Cardiac septum (tissue), 1 donor: ENCODE measurements at places on chromosomes 12 and 14.

DNA sequence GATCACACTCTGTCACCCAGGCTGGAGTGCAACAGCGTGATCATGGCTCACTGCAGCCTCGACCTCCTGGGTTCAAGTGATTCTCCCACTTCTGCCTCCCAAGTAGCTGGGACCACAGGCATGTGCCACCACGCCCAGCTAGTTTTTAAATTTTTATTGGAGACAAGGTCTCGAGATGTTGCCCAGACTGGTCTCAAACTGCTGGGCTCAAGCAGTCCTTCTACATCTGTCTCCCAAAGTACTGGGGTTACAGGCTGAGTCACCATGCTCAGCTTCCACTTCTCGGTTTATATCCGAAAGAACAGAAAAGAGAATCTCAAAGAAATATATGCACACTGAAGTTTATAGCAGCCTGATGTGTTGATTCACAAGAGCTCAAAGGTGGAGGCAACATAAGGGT, 107.5 kb downstream of the SCARB1 start:
- DNase-seq: no peak

- DNase-seq: no peak
Measured at GRCh38 chr14:89226801-89227495, 190.1 kb downstream of the FOXN3 start.

DNA sequence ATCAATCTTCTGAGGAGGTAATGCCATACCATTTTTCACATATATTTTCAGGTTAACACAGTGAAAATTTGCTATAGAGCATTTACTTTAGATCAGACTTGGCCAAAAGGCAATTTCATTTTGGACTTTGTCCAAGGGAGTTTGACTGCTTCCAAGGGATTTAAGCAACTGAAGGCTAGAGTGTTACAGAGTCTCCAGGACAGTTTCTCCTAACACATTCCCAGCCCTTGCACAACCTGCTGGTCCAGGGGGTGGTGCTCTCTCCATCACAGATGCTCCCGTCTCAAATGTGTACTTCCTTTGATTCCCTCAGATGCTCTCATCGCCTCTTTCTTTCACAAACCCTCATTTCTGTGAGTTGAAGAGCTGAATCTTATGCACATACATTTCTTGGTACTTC, 143.1 kb downstream of the TPH2 start:
- no peak for DNase-seq

DNA sequence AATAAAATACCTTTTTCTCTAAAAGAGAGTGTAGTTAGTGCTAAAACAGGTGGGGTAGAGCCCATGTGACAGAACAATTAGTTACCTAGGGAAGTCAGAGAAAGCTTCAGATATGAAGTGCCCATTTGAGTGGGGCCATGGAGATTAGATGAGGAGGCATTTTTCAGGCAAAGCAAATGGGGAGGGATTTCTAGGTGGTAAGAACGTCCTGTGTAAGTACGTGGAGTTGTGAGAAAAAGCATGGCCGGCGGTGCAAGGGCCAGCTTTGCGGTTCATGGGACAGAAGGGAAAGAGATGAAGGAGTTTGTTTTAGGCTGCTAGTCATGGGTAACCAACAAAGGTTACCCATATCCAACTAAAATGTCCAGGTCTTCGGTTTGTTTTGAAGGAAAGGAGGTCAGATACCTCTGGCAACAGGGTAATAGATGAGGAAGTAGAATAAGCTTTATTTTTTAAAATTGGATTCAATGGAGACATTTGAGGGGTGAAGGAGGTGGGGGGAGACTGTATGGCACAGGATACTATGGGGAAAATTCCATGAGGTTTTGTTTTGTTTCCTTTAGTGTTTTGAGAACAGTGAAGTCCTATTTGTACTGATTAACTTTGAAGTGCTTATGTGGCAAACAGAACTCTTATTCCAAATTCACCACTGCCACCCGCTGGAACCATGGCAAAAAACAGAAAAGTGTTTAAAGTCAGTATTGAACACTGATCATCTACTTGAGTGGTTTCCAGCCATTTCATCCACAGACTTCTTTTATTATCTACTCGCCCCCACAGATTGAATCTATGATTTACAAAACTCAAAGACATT, 10.0 kb upstream of the SNRPF start:
- DNase-seq: no peak

DNA sequence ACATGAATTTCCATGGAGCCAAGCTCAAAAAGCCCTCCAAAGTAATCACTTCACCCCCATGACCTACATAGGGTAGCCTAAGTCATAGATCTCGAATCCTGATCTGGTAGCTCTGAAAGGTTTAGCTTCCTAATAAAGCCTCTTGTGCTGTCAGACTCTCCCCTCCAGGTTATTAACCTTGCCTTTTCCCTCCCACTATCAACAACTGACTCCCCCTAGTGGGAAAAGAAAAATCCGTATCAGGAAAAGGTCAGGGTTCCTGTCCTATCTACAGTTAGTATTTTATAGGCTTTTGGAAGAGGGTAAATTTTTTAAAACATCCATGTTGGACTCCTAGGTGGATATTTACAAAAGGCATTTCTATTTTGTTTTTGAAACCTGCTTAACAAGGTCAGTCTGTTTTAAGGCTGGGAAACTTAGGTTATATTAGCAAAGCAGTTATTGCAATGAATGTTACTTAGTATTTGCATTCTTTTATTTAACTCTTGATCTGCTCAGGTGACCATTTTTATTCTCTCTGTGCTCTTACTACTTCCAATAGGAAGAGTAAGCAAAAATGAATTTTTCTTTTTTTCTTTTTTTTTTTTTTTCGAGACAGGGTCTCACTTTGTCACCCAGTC, 8.0 kb downstream of the YY1 start:
- DNase-seq: no peak

- peak; percentile 71 for DNase-seq
Measured at GRCh38 chr14:100529561-100530031, 57.6 kb downstream of the BEGAIN start.

DNA sequence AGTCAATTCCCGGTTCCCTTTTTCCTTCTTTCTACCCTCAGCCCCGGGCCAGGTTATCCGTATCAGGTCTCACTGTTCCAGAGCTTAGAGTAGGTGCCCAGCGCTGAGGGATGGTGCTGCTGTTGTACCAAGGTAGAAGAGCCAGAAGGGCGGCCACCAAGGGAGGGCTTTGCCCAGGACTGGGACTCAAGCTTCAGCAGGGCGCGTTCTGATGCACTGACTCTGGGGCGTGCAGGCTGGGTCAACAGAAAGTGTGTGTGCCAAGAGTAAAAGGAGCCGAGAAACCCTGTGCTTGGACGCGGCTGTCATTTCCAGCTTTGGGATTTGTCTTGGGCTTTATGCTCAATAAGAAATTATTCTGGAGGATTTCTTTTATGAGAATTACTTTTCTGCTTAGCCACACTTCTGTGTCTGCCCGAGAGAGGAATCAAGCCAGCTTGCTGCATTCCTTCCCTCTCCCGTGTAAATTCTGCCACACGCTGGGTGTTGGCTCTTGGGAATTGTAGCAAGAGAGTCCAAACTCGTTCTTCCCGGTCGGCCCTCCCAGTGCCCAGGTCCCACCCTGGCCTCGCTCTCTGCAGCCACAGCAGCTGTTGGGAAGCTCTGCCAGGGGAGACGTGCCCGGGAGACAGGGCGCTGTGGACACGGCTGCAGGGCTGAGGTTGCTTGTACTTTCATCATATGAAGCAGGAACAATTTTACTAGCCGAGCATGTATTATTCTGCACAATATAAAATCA, 98.0 kb downstream of the FBXL14 start:
- no peak for DNase-seq

DNA sequence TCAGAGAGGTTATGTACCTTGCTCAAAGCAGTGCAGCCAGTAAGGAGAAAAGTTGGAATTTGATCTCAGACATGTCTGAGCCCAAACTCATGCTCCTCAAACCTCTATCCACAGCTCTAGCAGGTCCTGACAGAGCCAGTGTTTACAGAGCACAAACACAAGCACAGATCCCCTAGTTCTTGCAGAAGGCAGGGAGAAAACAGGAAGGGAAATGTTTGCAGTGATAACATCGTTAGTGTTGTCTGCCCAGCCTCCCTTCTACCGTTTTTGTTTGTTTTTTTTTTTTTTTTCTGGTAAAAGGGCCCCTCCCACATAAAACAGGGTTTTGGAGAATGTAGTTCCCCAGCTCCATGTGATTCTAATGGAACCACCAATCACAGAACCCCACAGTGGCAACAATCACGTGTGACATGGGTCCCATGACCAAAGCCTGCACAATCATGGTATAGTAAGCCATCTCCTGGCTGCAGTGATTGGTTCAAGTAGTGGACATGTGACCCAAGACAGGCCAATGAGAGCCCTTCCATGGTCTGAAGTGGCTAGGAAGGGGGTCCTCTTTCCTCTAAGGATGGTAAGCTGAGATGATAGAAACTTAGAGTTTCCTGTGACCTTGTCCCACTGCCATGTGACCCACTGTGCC, 513.4 kb downstream of the MED13L start:
- DNase-seq: no peak

GRCh38 chr12:94762943-94763342, 112.6 kb upstream of the TMCC3 start:
- DNase-seq: no peak

DNA sequence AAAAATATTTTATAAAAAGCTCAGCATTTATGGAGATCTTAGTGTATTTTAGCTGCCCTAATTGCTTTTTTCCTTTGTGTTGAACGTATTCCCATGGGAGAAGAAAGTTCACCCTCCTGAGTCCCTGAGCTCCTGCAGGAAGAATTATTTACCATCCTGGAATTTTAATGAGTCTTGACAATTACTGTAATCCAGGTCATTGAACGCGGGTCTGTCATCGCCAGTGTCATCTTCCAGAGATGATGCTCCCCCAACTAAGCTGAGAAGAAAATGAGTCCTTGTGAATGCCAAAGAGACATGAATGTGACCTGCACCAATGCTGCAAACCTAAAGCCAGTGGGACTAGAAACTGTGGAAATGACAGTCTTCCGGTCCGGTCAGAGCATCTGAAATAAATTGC, 129.5 kb downstream of the FBXL14 start:
- no peak for DNase-seq

DNA sequence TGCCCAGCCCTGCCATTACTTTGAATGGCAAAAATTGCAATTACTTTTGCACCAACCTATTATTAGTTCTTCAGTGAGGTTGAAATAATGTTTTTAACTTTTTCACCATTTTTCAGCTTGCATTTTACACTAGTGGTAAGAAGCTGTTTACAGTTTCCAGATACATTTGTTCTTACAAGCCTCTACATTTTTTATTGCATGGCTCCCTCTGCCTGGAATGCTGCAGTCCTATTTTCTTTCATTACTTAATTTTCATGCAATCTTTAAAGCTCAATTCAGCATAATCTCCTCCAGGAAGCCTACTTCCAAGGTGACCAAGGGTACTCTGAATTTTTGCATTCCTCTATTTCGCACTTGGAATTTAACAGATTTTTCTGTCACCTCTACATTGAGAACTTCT, 33.4 kb downstream of the CCER1 start:
- DNase-seq: no peak

DNA sequence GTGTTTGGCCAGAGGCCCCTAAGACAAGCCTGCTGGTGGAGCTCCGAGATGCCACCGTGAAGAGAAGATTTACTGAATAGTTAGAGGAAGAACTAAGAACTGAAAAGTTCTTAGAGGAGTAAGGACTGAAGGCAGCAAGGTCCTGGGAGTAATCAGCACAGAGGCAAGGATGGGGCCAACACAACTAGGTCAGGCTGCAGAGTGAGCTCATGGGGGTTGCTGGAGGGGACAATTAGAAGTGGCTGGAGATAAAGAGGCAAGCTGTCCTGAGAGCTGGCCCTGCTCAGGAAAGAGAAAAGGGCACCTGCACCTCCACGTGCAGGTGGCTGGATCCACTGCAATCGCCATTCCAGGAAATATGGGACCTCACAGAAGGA, 52.7 kb downstream of the NFKBIA start:
- no peak for DNase-seq

DNA sequence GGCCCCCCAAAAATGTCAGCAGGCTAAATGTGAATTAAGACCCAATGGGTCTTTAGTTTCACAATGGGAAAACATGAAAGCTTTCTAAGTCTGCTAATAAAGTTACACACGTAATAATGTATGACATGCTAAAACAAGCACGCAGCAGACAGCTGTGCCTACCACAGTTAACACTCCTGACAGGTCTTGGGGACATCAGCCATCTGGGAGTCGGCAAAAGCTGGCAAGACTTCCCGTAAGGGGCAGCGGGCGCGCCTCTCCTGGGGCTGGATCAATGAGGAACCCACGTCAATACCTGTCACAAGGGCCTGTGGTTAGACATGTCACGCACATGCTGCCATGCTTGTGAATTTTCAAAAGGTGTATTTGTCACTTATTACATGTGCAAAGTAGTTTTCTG, 45.0 kb downstream of the ACTN1 start:
- DNase-seq: no peak

DNA sequence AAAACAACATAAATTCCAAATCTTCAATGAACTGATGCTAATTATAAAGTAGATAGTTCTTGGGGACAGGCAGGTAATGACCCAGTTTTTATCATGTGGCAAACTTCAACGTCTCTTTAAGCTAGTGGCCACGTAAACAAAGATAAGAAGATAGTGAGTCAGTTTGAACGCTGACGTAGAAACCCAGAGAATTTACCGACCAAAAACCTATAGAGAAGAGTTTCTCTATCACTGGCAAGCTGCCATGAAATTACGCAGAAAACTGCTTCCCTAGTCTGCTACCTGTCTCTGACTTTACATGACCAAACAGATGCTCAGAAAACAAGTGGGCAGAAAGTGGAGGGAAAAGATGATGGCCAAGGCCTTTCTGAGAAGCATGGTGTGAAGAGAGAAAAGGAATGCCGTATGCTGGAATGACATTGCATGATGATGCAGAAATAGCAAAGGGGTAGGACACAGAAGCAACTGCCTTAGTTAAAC, 136.3 kb downstream of the ITPR2 start:
- DNase-seq: no peak

DNA sequence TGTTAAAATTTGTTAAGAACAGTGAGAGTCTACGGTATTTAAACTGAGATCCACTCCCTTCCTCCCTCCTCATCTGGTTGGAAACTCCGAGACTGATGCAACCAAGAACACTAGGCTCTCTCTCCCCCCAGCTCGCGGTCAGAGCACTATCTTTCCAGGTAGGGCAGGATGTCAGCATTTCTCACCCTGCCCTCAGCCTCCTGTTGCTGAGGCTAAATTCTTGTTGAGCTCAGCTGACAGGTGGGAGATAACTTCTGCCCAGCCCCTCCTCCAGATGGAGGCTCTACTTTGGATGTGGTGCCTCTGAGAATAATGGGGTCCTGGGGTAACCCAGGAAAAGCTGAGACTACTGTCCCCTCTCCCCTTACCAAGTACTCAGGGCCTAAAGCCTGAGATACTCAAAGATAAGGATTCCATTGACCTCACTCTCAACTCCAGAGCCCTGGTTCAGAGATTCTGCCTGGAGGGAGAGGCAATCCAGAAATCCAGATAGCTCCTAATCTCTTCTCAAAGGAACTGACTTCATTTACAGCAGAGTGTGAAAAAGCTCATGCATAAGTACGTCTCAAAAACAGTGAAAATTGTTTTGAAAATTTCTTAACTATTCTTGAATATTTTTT, 110.1 kb downstream of the EML5 start:
- DNase-seq: no peak

- no peak for DNase-seq
Measured at GRCh38 chr12:114274131-114274530, 131.8 kb downstream of the TBX5 start.
